ENCODE measurements at places on chromosomes 3 and 15.

- no peak for DNase-seq
Measured at GRCh38 chr3:158140396-158140795, 30.5 kb downstream of the RSRC1 start.

- DNase-seq: no peak
Measured at GRCh38 chr15:78213956-78214355, 20.4 kb downstream of the ACSBG1 start.

DNA sequence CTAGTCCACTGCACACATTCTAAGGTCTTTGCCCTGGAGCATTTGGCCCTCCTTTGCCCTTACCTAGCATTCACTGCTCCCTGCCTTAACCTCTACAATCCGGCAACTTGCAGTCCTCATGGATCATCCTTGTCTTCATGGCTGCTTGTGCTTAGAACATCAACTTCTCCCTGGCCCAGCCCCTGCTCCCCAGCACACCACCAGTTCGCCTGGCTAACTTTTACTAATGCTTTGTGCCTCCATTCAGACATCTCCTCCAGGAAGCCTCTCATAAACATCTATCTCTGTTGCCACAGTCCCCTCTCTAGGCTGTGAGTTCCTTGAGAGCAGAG lies 57.1 kb downstream of the AAGAB start:
- no peak for DNase-seq

DNA sequence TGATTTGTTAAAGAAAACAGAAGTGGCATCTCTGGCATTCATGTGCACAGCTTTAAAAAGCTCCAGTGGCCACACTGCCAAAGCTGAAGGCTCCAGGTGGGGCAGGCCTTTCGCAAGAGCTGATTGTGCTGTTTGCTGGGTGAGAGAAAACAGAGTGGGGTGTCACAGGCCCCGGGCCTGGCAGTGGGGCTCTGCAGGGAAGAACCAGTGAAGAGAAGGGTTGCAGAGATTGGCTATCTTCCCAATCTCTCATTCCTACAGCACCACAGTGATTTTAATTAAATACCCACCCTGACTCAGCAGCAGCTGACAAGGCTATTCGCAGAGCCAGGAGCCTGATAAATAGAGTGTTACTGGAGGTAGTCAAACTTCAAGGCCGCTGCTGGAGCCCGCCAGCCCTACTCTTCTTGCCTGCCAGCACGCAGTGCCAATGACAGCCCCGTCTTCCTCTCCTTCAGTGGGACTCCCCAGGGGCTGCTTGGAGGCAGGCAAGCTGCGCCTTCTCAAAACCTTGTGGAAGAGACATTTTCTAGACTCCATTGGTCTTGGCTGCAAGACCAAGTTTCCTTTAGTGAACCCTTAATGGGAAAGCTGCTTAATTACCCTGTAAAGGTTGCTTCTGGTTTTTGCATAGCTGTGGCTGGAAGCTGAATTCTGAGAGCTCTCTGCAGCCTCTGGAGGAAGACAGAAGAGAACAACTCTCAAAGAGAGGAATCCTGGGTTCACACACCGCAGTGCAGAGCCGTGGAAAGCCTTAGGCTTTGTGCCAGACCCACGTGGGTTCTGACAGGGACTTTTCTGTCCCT lies 225.8 kb upstream of the SLCO3A1 start:
- DNase-seq: no peak

DNA sequence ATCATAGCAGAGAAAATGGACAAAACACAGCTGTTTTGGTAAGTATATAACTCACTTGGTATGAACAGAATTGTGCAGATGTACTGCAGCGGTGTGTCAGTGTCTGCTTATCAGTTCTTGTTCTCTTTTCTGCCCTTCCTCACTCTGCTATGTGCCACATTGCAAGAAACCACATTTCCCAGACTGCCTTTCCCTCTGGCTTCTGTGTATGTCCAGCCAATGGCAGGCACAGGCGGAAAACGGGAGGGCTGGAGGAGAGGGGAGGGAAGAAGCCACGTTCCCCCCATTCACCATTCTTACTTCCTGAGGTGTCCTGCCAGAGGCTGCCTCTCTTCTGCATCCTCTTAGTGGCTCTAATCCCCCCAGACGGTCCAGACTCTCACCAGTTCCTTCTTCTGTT lies 15.4 kb downstream of the HHLA2 start:
- DNase-seq: no peak

DNA sequence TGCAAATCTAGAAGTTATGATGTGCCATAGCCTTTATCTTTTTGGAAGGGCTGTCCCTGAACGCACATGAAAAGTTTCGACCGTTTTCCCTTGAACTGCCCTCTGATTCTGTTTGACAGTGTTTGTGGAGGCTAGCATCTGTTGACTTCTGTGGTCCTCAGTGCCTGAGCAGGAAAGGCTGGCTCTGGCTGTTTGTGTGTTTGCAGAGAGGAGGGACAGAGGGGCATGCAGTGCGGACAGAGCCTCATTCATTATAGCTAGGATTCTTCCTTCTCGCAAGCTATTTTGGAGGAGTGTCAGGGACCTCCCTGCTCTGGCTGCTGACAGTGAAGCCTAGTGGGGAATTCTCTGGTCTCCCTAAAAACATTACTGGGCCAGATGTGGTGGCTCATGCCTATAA lies 64.5 kb downstream of the CDAN1 start:
- DNase-seq: no peak

GRCh38 chr3:191290311-191291025 lies 38.7 kb upstream of the CCDC50 start:
- no peak for DNase-seq

- no peak for DNase-seq
Measured at GRCh38 chr3:87848003-87848402, 210.8 kb downstream of the CGGBP1 start.

- DNase-seq: no peak
Measured at GRCh38 chr15:87761736-87762509, 494.6 kb downstream of the NTRK3 start.

GRCh38 chr3:102024270-102024904 lies 175.1 kb downstream of the NFKBIZ start:
- no peak for DNase-seq

- no peak for DNase-seq
Measured at GRCh38 chr3:32280262-32280910, 41.9 kb downstream of the CMTM8 start.

- no peak for DNase-seq
Measured at GRCh38 chr3:168981396-168981795, 682.1 kb downstream of the MECOM start.

DNA sequence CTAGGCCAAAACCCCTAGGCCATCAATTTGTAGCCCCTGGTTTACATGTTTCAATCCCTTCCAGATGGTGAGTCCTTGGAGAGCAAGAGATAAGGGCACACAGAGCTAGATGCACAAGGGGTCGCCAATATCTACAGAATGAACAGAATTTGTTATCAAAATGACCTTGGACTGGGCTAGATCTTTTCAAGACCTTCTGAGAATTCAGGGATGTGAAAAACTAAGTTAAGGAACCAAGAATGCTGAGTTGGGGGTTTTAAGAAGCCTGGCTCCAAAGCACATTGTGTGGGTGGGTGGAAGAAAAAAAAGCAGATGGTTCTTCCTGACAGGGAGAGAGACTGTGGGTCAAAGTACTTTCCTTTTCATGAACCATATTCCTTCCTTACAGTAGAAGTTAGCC lies 10.2 kb downstream of the CDCP1 start:
- DNase-seq: no peak

DNA sequence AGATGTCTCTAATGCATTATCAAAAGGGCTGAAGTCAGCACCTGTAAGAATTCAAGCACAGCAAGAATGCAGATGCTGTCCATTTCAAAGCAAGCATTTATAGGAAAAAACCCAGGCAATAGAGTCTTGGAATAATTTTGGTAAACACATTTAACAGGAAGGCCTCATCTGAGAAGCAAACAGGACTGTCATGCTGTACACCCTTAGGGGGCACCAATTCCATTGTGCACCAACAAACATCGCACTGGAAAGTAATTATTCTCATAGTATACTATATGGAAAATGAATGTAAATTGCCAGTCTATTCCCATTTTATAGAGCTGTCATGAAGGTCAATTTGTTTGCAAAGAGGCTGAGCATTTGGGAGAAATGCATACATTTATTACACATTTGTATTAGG lies 247.3 kb upstream of the SUCLG2 start:
- no peak for DNase-seq
